OCI-LY7 (cell line): ENCODE measurements at places on chromosomes 6 and 20. TPM values are rescaled to one million over a fixed set of nuclear protein-coding genes. Genes with fewer than 3 reads are reported as not detected.

- DNase-seq, result no peak
Measured at GRCh38 chr20:24585796-24586522, 116.5 kb downstream of the SYNDIG1 start.

DNA sequence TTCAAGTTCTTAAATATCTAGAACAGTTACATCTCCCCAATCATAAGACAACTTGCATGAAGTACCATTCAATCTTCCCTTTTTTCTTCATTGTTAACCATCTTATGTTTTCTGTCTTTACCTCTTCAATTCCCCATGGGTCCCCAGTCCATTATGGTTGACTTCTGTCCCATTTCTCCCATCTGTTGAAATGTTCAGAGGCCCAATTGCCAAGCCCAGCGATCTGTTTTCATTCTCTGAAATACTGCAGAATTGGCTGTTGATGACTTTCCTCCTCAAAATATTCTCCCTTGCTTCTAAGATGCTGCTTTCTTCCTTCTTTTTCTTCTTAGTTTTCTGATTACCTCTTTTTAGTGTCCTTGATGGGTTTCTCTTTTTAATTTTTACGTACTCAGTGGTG lies 26.0 kb downstream of the DSTN start:
- DNase-seq, result no peak

- no peak for DNase-seq
Measured at GRCh38 chr20:58656831-58657230, 5.7 kb downstream of the STX16 start.

MYL9 gene
- total RNA-seq, result not detected in 2 replicates

DNA sequence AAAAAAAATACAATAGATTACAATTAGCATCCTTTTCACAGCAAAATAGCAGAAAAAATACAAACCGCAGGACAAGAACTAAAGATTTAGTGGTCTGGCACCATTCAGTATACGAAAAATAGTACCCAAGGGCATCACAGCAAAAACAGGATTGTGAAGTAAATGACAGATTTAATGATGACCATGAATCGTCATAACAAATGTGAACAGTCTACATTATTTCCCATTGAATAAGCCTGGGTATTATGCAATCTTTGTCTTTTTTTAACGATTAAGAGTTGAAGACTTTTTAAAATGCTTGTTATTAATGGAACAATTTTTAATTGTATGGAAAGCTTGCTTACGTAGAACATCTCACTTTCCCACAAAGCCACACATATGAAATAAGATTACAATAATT lies 432.8 kb downstream of the PKHD1 start:
- no peak for DNase-seq

DNA sequence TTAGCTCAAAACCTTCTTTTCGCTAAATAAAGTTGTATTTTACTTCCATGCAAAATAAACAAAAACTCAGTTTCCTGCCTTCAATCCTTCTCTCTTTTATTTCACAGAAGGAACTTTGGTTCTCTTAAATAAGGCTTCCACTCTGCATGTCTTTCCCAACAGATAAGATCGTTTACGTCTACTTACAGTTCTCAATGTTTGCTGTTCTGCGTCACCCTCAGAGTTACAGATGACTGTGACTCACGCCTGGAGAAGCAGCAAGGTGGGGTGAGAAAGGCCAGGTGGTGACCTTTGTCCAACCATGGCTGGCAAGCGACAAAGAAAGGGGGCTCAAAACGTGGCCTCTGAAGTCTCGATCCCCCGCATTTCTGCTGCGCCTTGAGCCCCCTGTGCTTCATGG lies 51.4 kb upstream of the RPS6KA2 start:
- DNase-seq, result no peak

DNA sequence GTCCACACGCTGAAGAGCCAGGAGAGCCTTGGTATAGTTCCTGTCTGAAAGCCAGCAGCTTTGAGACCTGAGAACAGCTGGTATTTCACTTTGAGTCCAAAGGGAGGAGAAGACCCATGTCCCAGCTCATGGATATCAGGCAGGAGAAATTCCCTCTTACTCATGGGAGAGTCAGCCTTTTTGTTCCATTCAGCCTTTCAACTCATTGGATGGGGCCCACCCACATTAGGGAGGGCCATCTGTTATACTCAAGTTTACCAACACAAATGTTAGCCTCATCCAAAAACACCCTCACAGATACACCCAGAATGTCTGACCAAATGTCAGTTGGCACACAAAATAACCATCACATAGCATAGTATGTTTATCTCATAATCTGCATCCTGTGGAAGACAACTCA lies 80.1 kb downstream of the GMDS start:
- no peak for DNase-seq

C6orf141 gene
- total RNA-seq, result not detected in 2 replicates

- DNase-seq, result no peak
Measured at GRCh38 chr6:142822842-142823241, 122.1 kb downstream of the HIVEP2 start.
